Stomach (tissue), 19 donors: ENCODE measurements at places on chromosomes 5 and 9. TPM values are rescaled to one million over a fixed set of nuclear protein-coding genes. Genes with fewer than 3 reads are reported as not detected.

- H3K27me3 ChIP-seq: no peaks in the 10 kb centered on the region
- no peaks in the 10 kb centered on the region for H3K36me3 ChIP-seq
- DNase-seq: no peak
- H3K27ac ChIP-seq: no peak overlapping the region
- H3K4me1 ChIP-seq: no peaks in the 10 kb centered on the region
- no peak overlapping the region for H3K4me3 ChIP-seq
Measured at GRCh38 chr5:142048272-142048671, 35.4 kb upstream of the GNPDA1 start.

- no peaks in the 10 kb centered on the region for H3K27me3 ChIP-seq
- DNase-seq: no peak
- peaks cover 5% of the 10 kb centered on the region for H3K4me1 ChIP-seq
- no peak overlapping the region for H3K27ac ChIP-seq
Measured at GRCh38 chr9:82418334-82418733, 429.8 kb downstream of the SPATA31D1 start.

DNA sequence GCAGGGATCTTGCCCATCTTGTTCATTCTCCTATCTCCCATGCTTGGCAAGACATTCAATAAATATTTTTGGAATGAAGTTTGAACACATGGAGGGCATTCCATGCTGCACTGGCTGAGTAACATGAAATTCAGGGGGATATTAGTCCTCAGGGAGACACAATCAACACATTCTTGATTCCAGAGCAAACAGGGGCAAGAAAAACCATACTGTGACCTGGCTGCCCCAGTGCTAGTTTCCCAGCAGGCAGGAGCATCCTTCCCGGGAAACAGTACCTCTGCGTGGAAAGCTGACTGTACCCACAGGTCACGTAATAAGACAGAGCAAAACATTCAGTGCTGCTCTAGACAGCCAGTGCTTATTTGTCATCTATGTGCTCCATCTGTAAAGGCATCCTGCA is 66.3 kb upstream of the SPOCK1 start:
- H3K27ac ChIP-seq: no peak overlapping the region
- DNase-seq: no peak
- H3K27me3 ChIP-seq: peaks cover 12% of the 10 kb centered on the region
- H3K4me3 ChIP-seq: no peak overlapping the region
- no peaks in the 10 kb centered on the region for H3K4me1 ChIP-seq

GRCh38 chr9:94169968-94170367 is 85.7 kb downstream of the PTPDC1 start:
- H3K27me3 ChIP-seq: no peaks in the 10 kb centered on the region
- H3K4me1 ChIP-seq: peaks cover 84% of the 10 kb centered on the region
- DNase-seq: no peak
- H3K4me3 ChIP-seq: peak overlapping the region; percentile 64
- peaks cover 10% of the 10 kb centered on the region for H3K36me3 ChIP-seq

DNA sequence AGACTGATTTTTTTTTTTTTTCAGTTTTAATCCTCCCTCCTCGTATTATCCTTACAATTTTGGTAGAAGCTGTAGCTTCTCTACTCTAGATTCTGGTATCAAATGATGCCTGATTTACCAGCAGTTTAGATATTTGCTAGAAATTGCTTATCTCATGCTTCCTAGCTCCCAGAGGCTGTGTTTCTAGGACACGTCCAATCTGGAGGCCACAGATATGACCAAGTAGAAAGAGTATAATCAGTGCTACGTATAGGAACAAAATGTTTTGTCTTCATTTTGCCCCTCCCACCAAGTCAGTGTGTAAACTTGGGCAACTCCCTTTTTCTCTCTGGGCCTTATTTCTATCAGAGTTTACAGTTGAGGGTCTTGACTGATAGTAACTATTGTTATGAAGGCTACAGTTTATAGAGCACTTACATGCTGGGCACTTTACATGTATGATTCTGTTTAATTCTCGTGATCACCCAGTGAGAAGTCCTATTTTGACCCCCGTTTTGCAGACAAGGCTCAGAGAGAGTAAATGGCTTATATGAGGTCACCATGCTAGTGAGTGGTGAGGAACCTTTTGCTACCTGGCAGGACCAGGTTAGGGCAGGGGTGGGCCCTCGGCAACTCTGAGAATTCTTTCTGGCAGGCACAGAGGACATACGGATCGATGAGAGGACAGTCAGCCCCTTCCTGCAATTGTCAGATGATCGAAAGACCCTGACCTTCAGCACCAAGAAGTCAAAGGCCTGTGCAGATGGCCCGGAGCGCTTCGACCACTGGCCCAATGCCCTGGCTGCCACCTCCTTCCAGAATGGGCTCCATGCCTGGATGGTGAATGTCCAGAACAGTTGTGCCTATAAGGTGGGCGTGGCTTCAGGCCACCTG is 7.6 kb downstream of the HDHD3 start:
- peak; percentile 82 for DNase-seq
- no peaks in the 10 kb centered on the region for H3K27me3 ChIP-seq
- H3K36me3 ChIP-seq: peaks cover 19% of the 10 kb centered on the region
- no peak overlapping the region for H3K4me3 ChIP-seq
- H3K4me1 ChIP-seq: peaks cover 27% of the 10 kb centered on the region

DNA sequence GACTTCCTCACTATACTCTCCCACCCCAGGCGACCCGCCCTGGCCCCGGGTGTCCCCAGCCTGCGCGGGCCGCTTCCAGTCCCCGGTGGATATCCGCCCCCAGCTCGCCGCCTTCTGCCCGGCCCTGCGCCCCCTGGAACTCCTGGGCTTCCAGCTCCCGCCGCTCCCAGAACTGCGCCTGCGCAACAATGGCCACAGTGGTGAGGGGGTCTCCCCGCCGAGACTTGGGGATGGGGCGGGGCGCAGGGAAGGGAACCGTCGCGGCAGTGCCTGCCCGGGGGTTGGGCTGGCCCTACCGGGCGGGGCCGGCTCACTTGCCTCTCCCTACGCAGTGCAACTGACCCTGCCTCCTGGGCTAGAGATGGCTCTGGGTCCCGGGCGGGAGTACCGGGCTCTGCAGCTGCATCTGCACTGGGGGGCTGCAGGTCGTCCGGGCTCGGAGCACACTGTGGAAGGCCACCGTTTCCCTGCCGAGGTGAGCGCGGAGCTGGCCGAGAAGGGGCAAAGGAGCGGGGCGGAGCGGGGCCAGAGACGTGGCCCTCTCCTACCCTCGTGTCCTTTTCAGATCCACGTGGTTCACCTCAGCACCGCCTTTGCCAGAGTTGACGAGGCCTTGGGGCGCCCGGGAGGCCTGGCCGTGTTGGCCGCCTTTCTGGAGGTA is 2.1 kb downstream of the CA9 start:
- H3K4me1 ChIP-seq: peaks cover 47% of the 10 kb centered on the region
- H3K36me3 ChIP-seq: no peaks in the 10 kb centered on the region
- peak overlapping the region; percentile 100 for H3K27ac ChIP-seq
- DNase-seq: peak; percentile 65
- no peaks in the 10 kb centered on the region for H3K27me3 ChIP-seq

- no peak overlapping the region for H3K4me3 ChIP-seq
- H3K36me3 ChIP-seq: no peaks in the 10 kb centered on the region
- no peak for DNase-seq
- H3K27me3 ChIP-seq: no peaks in the 10 kb centered on the region
- no peak overlapping the region for H3K27ac ChIP-seq
Measured at GRCh38 chr5:30113542-30113941, 1079.9 kb upstream of the CDH6 start.

DNA sequence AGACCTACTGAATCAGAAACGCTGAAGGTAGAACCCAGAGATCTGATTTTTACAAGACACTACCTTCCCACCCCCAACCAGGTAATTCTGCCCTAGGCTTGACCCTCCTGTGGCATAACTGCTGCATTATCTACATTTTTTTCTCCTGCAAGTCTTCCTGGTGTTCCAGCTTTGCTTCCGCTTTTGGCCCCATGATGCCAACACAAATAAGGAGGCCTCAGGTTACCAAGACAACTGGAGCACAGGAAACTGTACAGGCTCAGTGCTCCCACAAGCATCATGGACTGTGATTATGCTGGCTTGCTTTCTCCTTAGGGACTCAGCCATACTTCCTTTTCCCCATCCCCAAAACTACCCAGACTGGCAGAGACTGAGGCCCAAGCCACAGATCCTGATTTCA is 6.6 kb upstream of the MSMP start:
- no peaks in the 10 kb centered on the region for H3K27me3 ChIP-seq
- H3K27ac ChIP-seq: no peak overlapping the region
- H3K4me3 ChIP-seq: no peak overlapping the region
- no peaks in the 10 kb centered on the region for H3K36me3 ChIP-seq

DNA sequence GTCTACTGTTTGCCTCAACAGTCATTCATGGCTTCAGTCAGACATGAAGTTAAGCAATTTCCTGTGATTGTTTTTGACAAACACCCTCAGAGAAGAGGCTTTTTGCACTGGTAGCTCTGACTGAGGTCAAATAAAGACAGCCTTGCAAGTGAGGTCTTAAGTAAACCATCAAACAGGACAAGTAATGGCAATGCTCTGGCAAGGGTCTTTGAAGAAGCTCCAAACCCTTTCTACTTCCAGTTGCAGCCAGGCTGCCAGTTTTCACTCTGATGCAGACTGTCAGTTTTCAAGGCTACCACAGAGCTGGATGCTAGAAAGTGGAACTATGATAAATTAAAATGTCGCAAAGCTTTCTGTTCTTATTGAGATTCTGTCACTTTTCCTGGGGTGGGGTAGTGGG is 421.5 kb upstream of the PTGER4 start:
- peaks cover 7% of the 10 kb centered on the region for H3K4me1 ChIP-seq
- peak overlapping the region; percentile 1 for H3K27ac ChIP-seq
- no peak overlapping the region for H3K4me3 ChIP-seq

The PCDHB2 gene
- not detected for total RNA-seq

The AJM1 gene
- 12.1 TPM for total RNA-seq

The PCDHB9 gene
- not detected for total RNA-seq

The LRRC19 gene
- total RNA-seq: not detected

The GRXCR2 gene
- total RNA-seq: not detected

The GADD45G gene
- total RNA-seq: 6.8 TPM
